GM12891 (cell line): ENCODE measurements at places on chromosomes 5 and 9.

- no peak for DNase-seq
These were observed 120.5 kb downstream of the FEM1C start for GRCh38 chr5:115424030-115424429.

GRCh38 chr9:70406434-70406862 is 8.0 kb downstream of the KLF9 start:
- no peak for DNase-seq

- no peak for DNase-seq
These were observed 189.8 kb downstream of the DRD1 start for GRCh38 chr5:175254155-175254554.

GRCh38 chr5:135131801-135132680 is 98.0 kb upstream of the PITX1 start:
- DNase-seq: no peak

GRCh38 chr9:91177661-91178280 is 183.9 kb downstream of the AUH start:
- DNase-seq: no peak

DNA sequence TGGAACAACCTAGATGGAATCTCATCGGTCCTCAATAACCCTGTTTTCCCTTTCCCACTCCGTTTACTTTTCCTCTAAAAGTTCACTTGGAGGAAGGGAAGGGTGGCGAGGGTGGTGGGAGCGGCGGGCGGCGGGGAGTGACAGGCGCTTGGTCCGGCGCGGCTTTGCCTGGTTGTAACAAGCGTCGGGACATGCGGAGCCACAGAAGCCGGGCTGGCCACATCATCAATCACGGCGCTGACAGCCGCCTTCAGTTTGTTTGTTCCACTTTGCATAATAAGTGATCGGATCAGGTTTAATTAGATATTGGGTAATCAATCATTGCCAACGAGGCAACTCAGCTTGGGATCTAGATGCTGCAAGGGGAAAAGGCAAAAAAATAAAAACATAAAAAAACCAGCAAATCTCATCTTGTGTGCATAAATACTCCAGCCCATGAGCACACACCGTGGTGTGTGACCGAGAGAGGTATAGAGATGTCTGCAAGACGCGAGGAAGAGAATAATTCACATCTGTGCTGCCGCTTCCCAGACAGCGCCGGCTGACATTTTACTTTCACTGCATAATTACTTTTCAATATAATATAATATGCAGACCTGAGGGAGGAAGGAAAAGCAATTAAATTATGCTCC is 396.2 kb upstream of the IRX4 start:
- DNase-seq: no peak

GRCh38 chr5:78232163-78232562 is 62.3 kb downstream of the AP3B1 start:
- DNase-seq: no peak

DNA sequence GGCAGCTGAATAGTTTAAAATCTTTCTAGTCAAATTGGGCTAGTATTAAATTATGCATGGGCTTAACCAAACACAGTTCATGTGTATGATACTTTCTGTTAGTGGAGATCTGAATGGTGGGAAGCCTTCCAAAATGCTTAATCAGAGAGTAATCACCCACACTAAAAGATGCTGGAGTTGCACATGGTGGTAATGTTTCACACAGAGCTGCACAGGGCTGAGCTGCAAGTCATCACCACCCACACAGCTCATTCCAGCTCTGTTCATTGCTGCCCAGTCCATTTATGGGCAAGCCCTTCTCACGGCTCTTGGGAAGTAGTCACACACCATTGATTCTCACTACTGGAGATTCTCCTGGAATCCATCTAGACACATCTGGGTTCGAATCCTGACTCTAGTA is 351.5 kb upstream of the KCNN2 start:
- DNase-seq: no peak

- DNase-seq: no peak
These were observed 30.4 kb downstream of the CAMK4 start for GRCh38 chr5:111254613-111255012.

- no peak for DNase-seq
These were observed 161.7 kb upstream of the NUDT12 start for GRCh38 chr5:103724271-103724670.

DNA sequence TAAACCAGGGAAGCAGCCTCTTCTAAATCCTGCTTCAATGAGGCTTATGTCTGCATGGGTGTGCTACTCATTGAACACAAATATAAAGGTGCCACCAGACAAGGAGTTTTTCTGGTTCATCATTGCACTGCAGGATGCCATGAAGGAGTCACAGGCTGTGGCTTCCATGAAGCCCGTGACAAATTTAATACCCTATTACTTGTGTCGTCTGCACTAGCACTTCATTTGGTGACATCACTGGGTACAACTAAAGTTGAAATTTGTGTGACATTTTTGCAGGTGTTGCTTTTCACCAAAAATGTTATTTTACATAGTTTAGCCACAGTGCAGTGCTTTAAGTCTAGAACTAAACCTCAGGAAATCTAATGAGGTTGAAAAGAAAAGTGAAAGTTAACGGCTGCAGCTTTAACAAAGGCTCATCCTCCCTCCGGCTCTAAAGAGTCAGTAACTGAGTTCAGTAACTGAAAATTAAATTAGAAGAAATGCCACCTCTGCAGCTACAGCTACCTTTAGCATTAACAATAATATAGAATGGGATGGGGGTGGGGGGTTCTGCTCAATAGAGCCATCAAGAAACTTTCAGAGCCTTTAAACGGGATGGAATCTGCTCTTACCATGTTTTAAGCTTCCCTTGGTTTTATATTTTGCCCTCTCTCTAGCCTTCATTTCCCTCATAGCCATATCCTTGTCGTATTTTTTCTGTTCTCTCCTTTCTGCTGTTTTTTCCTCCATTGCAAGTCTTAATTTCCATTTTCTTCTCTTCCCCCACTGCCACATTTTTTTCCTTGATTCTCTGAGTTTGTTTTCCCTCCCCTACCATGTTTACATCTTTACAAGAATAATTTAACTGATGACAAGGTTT is 233.8 kb upstream of the TMEM161B start:
- DNase-seq: no peak
